Activated CD4-positive, alpha-beta T cell treated with anti-CD3 and anti-CD28 coated beads for 4 hours (primary cell): ENCODE measurements at places on chromosomes 12 and 14.
A peak's percentile ranks its signal among the peaks of the same experiment; 100 is the strongest.

- DNase-seq, result no peak
Measured at GRCh38 chr14:53054457-53054856, 98.7 kb downstream of the DDHD1 start.

DNA sequence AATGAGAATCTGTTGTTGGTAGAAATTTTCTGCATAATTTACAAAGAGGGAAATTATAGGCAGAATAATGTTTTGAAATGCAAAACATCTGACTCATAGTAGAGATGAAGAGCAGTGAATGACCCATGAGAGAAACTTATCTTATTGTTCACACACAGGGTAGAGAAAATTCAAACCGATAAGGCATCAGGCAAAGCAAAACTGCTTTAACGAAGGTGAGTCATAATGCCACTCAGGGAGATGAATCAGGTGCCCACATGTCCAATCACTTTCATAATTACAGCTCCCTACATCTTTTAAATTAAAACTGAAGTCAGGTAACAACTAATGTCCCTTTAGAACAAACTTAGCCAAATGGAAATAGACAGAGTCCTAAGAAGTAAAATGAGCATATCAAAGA is 265.6 kb upstream of the GARIN6 start:
- DNase-seq, result no peak

- DNase-seq, result no peak
Measured at GRCh38 chr14:49919825-49920659, 27.2 kb downstream of the ARF6 start.

GRCh38 chr14:59252772-59253500 is 64.5 kb downstream of the DAAM1 start:
- DNase-seq, result no peak

DNA sequence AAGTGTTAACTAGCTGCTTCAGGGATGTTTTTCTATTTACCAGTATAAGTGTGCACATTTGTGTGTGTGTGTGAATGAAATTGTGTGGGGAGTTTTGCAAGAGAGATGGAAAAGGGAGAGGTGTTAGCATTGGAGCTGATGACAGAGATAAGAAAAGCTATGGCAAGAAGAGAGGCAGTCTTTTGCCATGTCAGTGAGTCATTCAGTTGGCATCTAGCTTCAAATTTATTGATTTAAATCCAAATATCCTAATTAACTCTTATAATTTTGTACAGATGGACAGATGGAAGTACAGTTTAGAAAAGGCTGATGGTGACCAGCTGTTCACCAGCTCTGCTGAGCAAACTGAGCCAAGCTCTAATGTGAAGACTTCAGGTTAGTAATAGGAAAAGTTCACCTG is 3.3 kb upstream of the BHLHE41 start:
- DNase-seq, result no peak

DNA sequence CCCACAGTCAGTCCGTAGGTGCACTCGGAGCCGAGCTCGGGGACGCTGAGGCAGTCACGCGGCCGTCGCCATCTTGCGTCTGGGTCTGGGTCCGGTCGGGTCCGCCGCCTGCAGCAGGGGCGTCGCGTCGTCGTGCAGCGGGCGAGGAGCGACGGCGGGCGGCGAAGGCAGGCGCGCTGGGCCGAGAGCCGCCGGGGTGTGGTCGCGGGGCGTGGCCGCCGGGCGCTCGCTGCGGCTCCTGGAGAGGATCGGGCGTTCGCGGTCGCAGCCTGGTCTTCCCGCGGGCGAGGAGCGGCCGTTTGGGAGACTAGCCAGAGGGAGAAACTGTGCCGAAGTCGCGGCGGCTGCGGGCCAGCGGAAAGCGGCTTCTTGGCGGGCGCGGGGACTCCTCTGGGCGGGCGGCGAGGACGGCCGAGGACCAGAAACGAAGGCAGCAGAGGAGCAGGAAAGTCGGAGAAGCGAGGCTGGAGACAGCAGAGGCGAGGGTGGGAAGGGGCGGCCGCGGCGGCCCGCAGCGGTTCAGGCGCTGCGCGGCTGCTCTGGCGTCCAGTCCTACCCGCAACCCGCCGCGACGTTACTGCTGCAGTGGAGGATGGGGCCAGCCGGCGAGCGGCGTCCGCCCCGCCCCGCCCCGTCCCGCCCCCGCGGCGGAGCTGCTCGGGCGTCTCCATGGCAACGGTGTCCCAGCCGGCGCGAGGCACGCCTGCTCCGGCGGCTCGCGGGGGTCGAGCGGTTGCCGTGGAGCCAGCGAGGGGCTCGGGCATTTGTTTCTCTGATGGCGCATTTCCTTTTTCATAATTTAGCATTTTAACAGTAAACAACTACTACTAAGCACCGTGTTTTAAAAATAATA is at the start of gene PNMA1:
Gene PNMA1, minus strand, starts transcription at position 582 of the 853 bp plus-strand sequence. CDS start 745 bp downstream, outside the sequence.
- DNase-seq, result peak; percentile 89

DNA sequence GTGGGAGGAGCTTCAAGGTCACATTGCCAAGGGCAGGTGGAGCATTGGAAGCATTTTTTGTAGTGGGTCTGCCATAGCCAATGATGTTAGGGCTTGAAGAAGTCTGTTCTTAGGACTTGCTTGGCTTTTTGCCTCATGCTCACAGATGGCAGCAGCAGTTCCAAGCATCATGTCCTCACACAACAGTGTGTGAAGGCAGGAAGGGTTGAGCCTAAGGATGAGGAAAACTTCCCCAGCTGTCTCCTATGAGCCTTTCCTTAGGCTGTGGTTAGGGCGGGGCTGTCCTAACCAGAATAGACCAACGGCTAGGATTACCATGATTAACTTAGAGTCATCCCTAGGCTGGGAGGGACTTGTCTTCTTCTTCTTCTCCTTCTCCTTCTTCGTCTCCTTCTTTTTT is 76.2 kb upstream of the KCNA1 start:
- DNase-seq, result no peak

GRCh38 chr12:3253682-3254275 is 176.6 kb downstream of the TSPAN9 start:
- DNase-seq, result no peak

GRCh38 chr12:110555577-110556406 is 27.3 kb downstream of the PPTC7 start:
- DNase-seq, result no peak

DNA sequence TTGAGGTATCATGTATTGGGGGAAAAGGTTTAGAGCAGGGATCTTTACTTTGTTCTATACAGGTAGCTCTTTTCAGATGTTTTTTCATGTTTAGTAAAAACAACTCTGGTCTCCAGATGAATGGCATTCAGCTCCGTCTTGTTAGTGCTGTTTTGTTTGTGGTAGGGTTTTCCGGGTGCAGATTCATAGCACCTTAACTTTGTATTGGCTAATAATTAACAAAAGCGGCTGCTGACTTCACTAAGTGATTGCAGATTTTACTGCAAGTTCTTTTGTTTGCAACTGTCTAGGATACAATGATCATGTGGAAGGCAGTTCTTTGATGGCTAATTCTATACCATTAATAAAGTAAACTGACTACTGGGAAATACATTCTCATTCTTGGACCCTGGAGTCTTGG is 32.2 kb upstream of the BHLHE41 start:
- no peak for DNase-seq

- DNase-seq, result no peak
Measured at GRCh38 chr14:99800781-99801180, 7.6 kb downstream of the EML1 start.

- DNase-seq, result no peak
Measured at GRCh38 chr14:94239406-94239805, 53.7 kb downstream of the SERPINA10 start.

GRCh38 chr12:82651489-82651888 is 35.2 kb upstream of the TMTC2 start:
- DNase-seq, result no peak

DNA sequence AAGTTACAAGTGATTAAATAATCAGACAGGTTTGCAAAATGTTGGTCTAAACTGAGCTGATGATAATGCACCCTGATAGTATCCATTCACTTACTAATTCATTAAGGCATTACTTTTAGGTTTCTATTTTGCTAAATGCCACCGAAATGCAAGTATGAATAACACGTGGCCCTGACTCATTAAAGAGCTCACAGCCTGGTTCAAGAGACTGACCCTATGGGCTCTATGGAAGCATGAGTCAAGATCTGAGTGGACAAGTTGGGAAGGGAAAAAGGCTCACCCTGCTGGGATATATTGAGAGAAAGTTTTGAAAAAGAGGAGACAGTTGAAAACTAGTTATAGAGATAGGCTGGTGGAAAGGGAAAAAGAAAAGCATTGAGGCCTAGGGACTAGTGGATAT is 14.8 kb upstream of the LRRC9 start:
- no peak for DNase-seq

- no peak for DNase-seq
Measured at GRCh38 chr12:12267742-12268200, 927 bp upstream of the LRP6 start.

- DNase-seq, result no peak
Measured at GRCh38 chr14:45699471-45699870, 446.5 kb upstream of the MIS18BP1 start.

DNA sequence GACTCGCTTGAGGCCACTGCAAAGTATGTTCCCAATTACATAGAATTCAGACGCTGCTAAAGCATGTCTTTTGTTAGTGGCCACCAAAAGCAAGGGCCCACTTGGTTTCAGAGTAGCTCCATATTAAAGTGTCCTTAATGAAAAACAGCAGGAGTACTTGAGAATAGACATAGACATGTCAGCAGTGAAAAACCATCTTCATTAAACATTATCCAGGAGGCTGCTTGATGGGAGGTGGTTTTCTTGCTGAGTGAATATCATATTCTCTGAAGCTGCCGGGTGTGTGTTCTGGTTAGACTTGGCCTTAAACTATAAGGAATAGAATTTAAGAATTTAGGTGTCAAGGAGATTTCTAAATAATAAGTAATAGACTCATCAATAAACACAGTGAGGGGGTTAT is 79.5 kb upstream of the CCDC198 start:
- no peak for DNase-seq

- peak; percentile 58 for DNase-seq
Measured at GRCh38 chr12:57845478-57846284, 848 bp downstream of the CTDSP2 start.

- no peak for DNase-seq
Measured at GRCh38 chr12:78719721-78720120, 144.9 kb upstream of the SYT1 start.

- no peak for DNase-seq
Measured at GRCh38 chr14:68458840-68459469, 333.9 kb downstream of the ZFP36L1 start.

DNA sequence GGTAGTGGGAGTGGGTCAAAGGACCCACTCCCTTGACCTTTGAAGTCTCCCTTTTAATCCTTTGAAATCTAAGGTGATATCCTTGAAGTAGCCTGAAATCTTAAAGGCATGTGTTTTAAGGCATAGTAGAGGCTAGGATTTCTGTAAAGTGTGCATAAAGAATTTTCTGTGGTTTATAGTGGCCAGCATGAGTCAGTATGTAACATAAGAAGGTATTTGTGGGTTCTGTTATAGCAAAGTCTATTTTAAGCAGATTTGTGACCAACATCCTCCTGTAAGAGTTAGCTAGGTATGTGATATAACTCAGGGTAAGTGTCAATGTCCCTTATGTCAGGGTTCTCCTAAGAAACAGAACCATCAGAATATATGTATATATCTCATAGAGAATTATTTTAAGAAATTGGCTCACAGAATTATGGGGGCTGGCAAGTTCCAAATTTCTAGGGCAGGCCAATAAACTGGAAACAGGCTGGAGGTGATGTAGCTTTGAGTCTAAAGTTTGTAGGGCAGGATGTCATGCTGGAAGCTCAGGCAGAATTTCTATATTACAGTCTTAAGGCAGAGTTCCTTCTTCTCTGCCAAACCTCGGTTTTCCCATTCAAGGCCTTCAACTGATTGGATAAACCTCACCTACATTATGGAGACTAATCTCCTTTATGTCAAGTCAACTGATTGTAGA is 18.7 kb upstream of the EPYC start:
- DNase-seq, result no peak

GRCh38 chr12:131371401-131372170 is 339.3 kb upstream of the SFSWAP start:
- no peak for DNase-seq

- no peak for DNase-seq
Measured at GRCh38 chr12:117897372-117898161, 71.2 kb downstream of the KSR2 start.

DNA sequence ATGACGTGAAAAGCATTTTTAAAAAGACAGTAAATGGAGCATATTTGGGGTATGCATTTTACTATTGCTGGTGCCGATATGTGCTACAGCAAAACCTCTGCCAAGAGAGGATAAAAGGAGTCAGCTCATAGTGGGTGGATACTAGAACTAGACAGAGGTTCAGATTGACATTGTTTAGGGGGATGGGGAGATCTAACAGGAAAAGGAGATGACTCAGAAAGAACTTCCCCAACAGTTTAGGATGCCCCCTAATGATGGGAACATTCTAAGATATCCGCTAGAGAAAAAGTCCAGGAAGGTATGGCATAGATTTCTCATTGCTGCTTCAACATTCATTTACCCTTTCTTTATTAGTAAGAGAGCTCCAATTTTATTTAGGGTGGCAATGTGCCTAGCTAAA is 110.5 kb upstream of the CLEC14A start:
- no peak for DNase-seq

- DNase-seq, result no peak
Measured at GRCh38 chr14:87109271-87109670, 883.7 kb downstream of the GALC start.

GRCh38 chr14:54010981-54011380 is 54.4 kb upstream of the BMP4 start:
- no peak for DNase-seq

- no peak for DNase-seq
Measured at GRCh38 chr12:131894981-131895639, 688 bp downstream of the ULK1 start.

GRCh38 chr14:28758885-28759652 is 7.5 kb upstream of the FOXG1 start:
- no peak for DNase-seq

- DNase-seq, result no peak
Measured at GRCh38 chr12:47164724-47165439, 85.1 kb upstream of the AMIGO2 start.

GRCh38 chr14:90193925-90194324 is 62.4 kb upstream of the PSMC1 start:
- DNase-seq, result no peak
